ENCODE measurements at places on chromosomes 11 and 22.

DNA sequence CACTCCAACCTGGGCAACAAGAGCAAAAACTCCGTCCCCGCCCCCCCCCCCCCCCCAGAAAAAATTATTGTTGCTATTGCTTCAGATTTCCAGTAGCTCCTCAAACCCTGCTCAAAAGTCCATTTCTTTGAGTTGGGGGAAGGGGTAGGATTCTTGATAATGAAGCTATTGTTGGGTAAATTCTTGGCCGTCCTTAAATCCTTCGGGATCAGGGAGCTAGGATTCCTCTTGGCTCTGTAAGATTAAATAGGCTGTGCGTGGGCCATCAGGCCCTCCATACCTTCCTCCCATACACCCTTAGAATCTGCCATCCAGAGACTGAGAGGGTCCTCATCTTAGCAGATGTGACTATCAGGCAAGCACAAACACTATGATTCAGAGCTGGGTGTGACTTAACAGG, 16.4 kb downstream of the YWHAH start:
- no peak for DNase-seq

DNA sequence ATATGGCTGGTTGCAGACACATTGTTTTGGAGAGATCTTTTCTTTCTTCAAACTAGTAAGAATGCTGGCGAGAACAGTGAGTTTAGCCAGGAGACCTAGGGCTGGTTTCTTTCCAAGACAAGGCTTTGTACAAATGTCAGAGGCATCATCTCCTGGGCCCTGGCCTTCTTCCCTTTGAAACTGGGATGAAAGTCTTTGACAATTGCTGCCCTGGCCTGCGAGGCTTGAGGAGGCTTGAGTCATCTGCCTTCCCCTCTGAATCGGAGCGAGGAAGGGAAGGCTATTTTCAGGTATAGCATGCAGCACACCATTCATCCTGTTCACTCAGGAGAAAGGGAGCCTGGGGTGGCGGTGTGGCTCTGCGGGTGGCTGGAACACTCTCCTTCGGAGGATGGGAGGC, 21.5 kb upstream of the PARVG start:
- no peak for DNase-seq

GRCh38 chr11:11036848-11037732, 179.2 kb upstream of the ZBED5 start:
- DNase-seq, result peak; percentile 50

- no peak for DNase-seq
These were observed 1131.2 kb downstream of the FAM181B start for GRCh38 chr11:81602508-81602907.

- no peak for DNase-seq
These were observed 1086.3 kb downstream of the FAM181B start for GRCh38 chr11:81647374-81647773.

GRCh38 chr22:23684026-23684425, 6.8 kb upstream of the RGL4 start:
- DNase-seq, result no peak

DNA sequence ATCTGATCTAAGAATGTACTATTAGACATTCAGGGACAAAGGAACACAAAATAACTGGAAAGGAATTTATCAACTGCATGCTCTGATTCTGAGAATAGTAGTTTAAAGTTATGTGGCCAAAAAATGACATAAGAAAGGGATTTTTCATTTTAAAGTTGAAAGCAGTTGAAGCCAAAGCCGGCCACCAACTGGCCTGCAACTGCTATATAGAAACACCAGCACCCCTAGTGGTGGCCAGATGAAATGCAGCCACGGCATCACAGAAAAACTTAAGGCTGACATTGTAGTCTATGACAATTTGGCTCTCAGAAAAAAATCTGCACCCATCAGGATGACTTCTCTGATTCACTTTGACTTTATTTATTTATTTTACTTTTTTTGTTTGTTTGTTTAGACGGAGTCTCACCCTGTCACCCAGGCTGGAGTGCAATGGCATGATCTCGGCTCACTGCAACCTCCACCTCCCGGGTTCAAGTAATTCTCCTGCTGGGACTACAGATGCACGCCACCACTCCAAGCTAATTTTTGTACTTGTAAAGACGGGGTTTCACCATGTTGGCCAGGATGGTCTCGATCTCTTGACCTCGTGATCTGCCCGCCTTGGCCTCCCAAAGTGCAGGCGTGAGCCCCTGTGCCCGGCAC, 59.2 kb downstream of the SLC35F2 start:
- peak; percentile 57 for DNase-seq

DNA sequence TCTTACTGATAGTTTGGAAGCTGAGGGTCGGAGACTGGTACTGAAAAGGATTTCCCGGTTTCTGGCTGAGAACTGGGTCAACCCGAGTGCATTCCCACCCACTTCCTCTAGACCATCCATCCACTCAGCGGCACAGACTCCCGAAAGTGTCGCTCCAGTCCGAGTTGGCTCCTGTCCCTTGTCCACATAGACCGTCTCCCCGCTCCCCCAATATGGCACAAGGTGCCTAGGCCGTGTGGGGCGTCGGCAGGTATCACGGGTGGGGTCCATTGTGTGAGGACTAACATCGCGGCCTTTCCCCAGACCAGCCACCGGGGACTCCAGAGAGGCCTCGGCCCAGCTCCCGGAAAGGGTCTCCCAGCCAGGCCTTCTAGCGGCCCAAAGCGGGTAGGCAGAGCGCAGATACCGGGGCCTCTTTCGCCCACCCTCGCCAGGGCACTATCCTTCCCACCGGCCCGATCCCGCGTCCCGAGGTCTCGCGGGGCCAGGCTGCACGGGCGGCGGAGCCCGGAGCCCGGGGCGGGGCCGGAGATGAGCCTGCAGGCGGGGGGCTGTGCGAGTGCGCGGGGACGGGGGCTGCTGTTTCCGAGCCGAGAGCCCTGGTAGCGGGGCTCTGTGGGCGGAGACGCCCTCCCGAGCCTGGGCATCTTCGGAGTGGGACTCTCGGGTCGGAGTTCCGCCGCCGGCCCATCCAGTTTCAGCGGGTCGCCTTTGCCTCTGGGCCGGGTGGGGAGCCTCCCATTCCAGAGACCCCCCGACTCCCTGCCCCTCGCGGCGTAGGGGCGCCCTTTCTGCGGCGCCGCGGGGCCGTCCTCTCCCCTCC, 21.1 kb downstream of the SERPINH1 start:
- peak; percentile 81 for DNase-seq

GRCh38 chr22:40210818-40211217, 33.1 kb downstream of the TNRC6B start:
- DNase-seq, result no peak

GRCh38 chr22:40290516-40290915, 55.8 kb upstream of the ADSL start:
- no peak for DNase-seq

DNA sequence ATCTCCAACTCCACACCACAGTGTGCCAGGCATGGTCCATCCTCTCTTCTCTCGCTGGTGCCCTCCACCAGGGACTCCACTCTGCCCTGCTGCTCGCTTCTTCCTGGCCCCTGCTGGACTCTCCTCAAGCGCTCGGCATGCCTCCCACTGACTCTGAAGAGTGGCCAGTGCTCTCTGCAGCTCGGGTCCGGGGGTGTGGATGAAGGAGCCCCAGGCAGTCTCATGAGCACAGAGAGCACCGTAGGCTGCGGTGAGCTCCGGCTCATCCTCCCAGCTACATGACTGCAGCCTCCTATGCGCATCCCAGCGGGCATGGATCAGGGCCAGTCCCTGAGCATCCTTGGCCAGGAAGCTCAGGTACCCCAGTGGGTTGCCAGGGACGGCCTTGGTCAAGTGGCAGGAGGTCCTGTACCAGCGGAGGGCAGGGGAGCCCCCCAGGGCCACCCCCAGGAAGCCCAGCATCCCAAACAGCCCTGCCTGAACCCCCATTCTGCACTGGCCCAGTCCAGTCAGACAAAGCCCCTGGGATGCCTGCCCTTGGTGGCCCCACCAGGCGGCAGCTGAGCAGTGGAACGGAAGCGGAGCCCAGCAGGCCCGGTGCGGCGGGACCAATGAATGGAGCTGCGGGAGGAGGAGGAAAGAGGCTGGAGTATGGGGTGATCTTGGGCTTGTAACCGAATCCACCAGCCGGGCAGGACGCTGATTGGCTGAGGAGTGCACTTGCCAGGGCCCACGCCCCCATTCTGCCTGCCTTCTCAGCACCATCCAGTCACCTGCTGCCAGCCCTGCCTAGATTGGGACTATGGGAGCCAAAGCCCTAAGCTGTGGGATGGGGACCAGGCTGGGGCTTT, at the start of gene PLA2G3:
Gene PLA2G3 (minus strand): TSS at position 643 of the 851 bp plus-strand sequence. CDS start 154 bp downstream, at position 489.
- DNase-seq, result no peak

- DNase-seq, result no peak
These were observed 4.9 kb upstream of the PHLDA2 start for GRCh38 chr11:2934021-2934550.

- no peak for DNase-seq
These were observed 24.9 kb downstream of the CD44 start for GRCh38 chr11:35163702-35164496.

GRCh38 chr11:72824811-72825505, 10.7 kb downstream of the ATG16L2 start:
- DNase-seq, result no peak

DNA sequence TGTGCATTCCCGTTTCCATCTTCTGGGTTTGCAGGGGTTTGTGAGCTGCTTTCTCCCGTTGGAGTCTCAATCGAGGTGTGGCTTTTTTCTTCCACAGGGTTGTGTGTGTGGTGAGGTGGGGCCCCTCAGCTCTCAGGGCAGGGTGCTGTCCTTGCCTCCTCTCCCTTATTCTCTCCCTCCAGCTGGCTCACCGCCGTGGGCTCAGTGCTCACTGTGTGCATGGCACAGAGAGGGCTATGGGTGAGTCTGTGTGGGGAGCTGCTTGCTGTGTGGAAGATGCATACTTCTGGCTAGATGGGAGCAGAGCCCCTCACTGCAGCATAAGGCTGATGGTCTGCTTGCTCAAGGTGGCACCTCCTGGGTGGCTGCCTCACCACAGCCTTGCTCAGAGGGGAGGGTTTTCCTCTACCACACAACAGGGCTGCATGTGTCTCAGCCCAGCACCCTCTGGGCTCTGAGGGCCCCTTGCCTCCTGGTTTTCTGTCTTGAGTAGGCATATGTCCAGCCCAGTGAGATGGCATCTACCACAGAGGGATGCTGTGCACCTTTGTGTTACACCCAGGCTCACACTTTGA, 203.1 kb upstream of the B3GAT1 start:
- DNase-seq, result no peak

- DNase-seq, result peak; percentile 85
These were observed 17.5 kb downstream of the MACROD1 start for GRCh38 chr11:64148226-64148916.

DNA sequence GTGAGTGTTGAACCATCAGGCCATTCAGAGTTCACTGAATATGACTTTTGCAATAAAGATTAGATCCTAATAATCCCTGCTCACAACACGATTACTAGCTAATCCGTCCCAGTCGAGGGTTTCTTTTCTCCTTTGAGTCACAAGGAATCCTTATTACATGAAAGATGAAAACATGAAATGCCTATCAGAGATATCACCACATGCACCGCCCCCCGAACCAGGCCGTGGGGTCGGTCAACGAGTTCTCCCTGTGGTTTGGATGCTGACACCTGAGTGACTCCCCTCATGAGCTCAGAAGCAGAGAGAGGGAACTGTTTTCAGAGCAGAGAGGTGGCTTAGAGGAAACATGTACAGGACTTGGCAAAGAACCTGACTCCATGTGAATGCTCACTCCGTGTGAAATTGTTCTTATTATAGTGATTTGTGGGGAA, 263.3 kb downstream of the ETS1 start:
- DNase-seq, result no peak

DNA sequence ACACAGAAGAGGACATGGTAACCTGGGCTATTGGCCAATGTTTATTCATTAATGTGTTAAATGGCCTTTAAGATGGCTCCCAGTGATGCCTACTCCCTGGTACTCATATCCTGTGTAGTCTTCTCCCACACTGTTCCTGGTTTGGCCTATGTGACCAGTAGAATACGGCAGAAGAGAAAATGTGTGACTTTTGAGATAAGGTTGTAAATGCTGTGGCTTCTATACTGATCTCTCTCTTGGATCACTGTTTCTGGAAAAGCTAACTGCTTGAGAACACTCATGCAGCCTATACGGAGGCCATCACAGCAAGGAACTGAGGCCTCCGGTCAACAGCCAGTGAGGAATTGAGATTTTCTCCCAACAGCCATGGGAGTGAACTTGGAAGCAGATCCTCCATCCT, 24.1 kb downstream of the MAML2 start:
- no peak for DNase-seq

GRCh38 chr22:22578702-22579424, 19.8 kb upstream of the PRAME start:
- DNase-seq, result no peak

DNA sequence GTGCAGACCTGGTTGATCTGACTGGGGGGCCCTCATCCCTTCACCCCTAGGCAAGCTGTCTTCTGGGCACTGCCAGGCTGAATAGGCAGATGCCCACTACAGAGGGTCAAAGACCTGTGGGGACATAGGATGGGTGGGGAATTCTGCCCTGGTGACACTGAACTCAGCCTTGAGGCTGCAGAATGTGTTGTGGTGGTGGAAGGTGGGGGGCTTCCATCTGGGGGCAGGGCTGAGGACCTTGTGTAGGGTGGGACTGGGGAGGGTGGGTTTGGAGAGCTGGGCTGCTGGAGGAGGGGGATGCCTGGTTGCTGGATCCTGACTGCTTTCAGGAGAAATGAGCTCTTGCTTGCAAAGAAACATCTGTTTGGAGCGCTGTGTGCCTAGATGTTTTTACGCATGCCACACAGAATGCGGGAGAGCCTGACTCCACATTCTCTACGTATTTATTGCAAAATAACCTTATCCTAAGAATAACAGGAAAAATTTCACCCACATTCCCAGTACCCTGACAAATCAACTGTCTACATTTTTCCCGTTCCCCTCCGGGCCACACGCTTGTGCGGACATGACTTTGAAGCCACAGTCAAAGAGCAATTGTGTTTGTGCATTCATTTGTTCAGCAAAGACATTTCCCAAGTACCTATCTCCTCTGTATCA, 18.3 kb downstream of the SMIM38 start:
- DNase-seq, result no peak

DNA sequence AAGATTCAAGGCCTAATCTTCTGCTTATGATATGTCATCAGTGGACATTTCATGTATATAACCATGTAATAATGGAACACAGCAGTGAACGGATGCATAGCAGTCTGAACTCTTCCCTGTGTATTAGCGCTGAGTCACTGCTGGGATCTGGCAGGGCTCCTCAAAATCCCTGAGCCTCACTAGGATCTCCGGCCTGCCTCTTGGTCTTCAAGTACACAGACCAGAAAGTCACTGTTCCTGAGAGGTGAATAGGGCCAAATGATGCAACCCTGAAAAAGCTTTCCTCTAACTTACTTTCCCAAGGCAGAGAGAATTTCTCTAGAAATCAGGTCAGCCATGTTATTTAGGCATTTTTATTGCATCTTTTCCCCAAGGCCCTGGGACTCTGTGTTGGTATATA, 35.0 kb downstream of the POU2AF1 start:
- DNase-seq, result no peak

DNA sequence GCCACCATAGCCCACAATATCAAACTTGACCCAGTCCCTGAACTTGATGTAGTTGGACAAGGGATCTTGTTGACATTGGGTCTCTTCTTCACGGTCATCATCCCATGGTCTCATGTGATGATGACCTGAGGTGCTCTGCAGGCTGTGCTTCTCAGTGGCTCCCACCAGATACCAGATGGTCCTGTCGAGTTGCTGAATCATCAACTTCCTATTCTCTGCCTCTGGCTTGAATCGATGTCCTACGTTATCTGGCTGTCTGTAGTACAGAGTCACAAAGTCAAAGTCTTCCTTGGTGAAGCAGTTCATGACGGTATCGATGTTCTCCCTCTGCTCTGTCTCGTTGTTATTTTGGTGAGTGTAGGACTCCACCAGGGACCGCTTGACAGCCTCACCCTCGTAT, 145.7 kb upstream of the ALDH3B2 start:
- no peak for DNase-seq

Data from NCI-H2227 treated with DMSO at 0.1 percent for 48 hours (cell line).